ENCODE measurements at places on chromosomes 12 and 14.

DNA sequence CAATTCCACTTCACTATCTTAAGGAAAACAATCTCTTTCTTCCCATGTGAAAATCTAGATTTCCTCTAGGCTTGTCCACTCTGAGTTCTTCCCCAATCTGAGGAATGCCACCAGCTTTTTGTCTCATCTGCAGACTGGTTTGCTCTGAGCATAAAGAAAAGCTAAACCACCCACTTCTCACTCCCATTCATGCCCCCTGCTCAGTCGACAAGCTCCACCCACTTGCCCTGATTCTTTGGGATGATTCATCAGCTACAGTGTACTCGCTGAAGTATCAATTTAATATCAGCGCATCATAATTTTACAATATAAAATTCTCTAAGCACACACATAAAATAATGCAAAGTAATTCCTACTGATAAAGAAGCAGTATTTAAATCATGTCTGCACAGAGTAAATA lies 209.1 kb downstream of the GRIN2B start:
- DNase-seq, result no peak

GRCh38 chr12:70895956-70896355 lies 24.6 kb downstream of the PTPRR start:
- no peak for DNase-seq

DNA sequence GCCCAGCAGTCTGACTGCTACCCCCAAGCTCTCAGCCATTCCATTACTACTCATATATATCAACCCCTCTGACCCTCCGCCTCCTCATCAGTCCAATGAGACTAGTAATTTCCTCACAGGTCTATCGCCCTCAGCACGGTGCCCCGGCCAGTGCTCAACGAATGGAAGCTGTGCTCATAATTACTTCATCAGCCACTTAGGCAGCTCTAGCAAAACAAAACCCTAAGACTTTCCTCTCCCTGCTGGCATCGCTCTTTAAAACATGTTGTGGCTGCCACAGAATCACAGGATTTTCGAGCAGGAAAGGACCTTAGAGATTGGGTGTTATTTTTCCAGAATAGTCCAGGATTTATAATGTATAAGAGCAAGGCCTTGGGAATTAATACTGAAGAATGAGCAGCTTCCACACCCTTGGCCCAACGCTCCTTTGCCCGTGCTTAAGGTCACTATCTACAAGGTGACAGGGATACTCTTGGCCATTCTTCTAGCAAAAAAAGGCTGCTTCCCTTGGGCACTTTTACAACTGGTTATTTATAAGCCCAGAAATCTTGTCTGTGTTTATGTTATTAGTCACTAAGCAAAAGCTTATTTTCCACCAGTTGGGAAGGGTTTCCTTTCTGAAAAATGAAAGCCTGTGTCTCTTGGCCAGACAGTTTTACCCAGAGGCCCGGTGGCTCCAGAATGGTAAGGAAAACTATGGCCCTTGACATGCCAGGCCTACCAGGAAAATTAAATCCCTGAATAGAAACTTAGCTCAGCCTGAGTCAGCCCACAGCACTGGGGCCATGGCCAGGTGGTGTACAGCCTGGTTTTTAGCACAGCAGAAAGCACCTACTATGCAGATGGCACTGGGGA lies 47.9 kb downstream of the NUAK1 start:
- no peak for DNase-seq

DNA sequence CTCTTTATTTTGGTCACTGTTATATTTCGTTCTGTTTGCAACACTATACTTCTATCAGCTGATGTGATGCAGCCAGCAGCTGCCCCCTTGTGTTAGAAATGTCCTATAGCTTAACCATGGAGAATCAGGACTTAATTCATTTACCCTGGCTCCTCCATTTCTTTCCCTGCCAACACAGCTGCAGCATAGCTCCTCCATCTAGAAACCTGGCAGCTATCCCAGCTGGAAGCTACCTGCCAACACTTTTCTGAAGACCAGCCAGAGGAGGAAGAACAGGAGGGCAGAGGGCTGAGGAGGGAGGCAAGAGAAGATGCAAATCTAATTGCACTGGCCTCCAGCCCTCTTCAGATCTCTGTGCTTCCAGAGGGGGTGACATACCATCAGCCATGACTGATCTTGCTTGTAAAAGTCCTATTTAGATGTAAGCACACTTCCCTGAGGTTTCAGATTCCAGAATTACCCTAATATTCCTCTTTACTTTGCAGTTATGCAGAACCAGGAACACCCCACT lies 156.8 kb upstream of the TMEM260 start:
- DNase-seq, result peak; percentile 53

- no peak for DNase-seq
Measured at GRCh38 chr12:113069149-113069548, 12.6 kb downstream of the DTX1 start.

- DNase-seq, result peak; percentile 79
Measured at GRCh38 chr14:52950898-52951680, at the start of gene FERMT2. Gene FERMT2, minus strand, starts transcription at chr14:52951050. Its CDS starts 482 bp downstream, at chr14:52950568.

GRCh38 chr14:31206536-31207286 lies 882 bp downstream of the HECTD1 start:
- DNase-seq, result no peak

DNA sequence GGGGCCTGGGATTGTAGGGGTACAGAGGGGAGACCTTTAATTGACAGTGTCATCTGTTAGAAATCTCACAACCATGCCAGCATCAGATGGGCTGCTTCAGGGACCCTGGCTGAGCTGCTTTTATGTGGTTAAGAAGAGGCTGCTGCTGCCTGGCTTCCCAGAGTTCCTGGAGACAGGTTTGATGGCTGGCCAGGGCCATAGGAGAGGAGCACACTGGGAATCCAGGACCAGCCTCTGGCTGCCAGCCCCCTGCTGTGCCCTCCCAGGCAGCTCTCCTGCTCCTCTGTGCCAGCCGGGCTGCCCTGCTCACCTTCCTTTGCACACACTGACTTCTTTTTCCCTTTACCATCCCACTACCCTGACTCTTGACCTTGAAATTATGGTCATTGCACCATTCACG lies 507 bp upstream of the KRT73 start:
- DNase-seq, result no peak

DNA sequence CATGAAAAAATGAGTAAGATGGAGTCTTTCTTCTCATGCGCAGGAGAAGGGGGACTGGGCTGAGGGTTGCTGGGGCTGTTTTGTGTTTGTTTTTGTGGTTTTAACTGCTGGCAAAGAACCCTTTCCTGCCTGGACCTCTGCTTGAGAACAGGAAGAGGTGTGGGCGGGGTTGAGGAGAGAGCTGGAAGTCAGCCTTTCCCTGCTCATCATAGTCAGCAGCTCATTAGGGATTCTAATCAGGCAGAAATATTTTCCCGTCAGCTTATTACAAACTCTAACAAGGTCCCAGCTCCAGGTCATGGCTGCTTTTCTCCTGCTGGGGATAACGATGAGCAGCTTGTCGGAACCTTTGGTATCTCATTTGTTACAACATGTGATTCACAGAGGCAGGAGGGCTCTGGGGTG lies 185.0 kb upstream of the NRXN3 start:
- DNase-seq, result no peak

- DNase-seq, result no peak
Measured at GRCh38 chr14:95533822-95534221, 1.0 kb upstream of the GLRX5 start.
